ENCODE measurements at places on chromosomes 5 and 9.

GRCh38 chr9:4829969-4830368, 37.2 kb downstream of the RCL1 start:
- peaks cover 29% of the 10 kb centered on the region for H3K4me1 ChIP-seq
- H3K27ac ChIP-seq, result no peak overlapping the region
- no peak overlapping the region for H3K4me3 ChIP-seq
- no peaks in the 10 kb centered on the region for H3K27me3 ChIP-seq
- peaks cover 35% of the 10 kb centered on the region for H3K36me3 ChIP-seq

- H3K4me1 ChIP-seq, result no peaks in the 10 kb centered on the region
- no peak for DNase-seq
- H3K36me3 ChIP-seq, result no peaks in the 10 kb centered on the region
- no peak overlapping the region for H3K4me3 ChIP-seq
- no peak overlapping the region for H3K27ac ChIP-seq
Measured at GRCh38 chr5:121497176-121497575, 354.5 kb upstream of the FTMT start.

GRCh38 chr5:142819825-142820224, 49.6 kb downstream of the ARHGAP26 start:
- no peak for DNase-seq
- H3K4me3 ChIP-seq, result no peak overlapping the region
- peaks cover 6% of the 10 kb centered on the region for H3K36me3 ChIP-seq
- peaks cover 69% of the 10 kb centered on the region for H3K4me1 ChIP-seq
- no peaks in the 10 kb centered on the region for H3K27me3 ChIP-seq

DNA sequence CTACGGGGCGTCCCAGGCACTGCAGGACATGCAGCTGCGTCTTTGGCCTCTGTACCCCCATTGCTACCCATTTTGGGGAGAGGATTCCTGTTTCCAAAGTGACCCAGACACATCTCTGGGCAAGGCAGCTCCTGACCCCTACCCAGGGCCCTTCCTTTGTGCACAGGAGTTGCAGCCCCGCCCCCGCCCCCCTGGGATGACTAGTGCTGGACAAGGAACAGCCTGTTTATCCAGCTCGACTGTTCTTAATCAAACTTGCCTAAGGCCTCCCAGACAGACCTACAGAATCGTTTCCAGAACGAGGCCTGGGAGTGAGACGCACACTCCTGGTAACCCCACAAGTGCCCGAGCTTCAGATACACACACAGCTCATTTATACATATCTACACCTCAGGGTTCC, 13.2 kb downstream of the DIPK1B start:
- no peaks in the 10 kb centered on the region for H3K27me3 ChIP-seq
- H3K27ac ChIP-seq, result peak overlapping the region; percentile 97
- H3K36me3 ChIP-seq, result peaks cover 46% of the 10 kb centered on the region
- peaks cover 28% of the 10 kb centered on the region for H3K4me1 ChIP-seq
- H3K4me3 ChIP-seq, result peak overlapping the region; percentile 100
- DNase-seq, result no peak

GRCh38 chr9:93017621-93018020, 40.9 kb upstream of the SUSD3 start:
- H3K4me1 ChIP-seq, result peaks cover 27% of the 10 kb centered on the region
- peaks cover 56% of the 10 kb centered on the region for H3K36me3 ChIP-seq
- H3K4me3 ChIP-seq, result no peak overlapping the region
- no peaks in the 10 kb centered on the region for H3K27me3 ChIP-seq
- no peak for DNase-seq

DNA sequence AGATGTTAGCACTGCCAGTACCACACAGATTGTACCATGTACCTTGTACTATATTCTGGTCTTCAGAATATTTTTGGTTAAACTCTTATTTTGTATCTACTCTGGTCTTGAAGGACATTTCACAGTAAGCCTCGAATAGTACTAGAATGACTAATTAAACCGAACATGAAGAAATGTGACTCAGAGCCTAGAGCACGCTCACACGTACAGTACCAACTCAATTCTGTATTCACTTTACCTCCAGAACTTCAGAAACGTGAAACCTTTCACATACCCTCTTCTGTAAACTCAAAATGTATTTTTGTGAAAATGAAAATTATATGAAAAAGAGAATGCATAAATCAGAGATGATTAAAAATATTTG, 112.8 kb downstream of the MVB12B start:
- DNase-seq, result peak; percentile 32
- peak overlapping the region; percentile 42 for H3K27ac ChIP-seq
- H3K4me1 ChIP-seq, result peaks cover 19% of the 10 kb centered on the region
- H3K27me3 ChIP-seq, result no peaks in the 10 kb centered on the region
- no peaks in the 10 kb centered on the region for H3K36me3 ChIP-seq
- H3K4me3 ChIP-seq, result no peak overlapping the region

DNA sequence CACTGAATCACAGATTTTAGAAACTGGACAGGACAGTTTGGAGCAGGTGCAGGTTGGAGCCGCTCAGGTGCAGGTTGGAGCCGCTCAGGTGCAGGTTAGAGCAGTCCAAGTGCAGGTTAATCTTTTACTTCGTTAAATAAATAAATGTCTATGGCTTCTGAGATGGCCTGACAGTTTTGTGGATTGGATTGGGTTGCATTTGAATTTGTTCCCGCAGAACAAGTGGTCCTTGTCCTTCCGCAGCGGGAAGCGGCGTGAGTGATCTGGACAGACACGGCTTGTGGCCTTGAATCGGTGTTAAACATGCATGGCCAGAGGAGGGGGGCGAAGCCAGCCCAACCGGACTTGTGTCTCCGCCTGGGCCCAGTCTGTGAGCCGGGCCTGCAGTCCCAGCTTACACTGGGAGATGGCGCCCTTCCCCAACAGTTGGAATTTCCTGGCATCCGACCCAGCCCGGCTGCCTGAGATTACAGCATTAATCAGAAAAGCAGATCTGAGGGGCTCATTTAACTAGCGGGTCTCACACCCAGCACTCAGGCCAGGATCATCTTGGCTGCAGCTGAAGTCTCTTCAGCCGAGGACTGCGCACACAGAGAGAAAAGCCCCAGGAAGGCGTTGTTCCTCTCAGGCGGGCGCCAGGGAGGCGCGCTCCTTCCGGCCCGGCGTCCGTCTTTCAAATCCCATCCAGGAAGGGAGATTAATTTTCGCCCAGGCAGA, 1.5 kb upstream of the OLFM1 start:
- H3K4me1 ChIP-seq, result peaks cover 3% of the 10 kb centered on the region
- no peak overlapping the region for H3K27ac ChIP-seq
- DNase-seq, result peak; percentile 77
- H3K36me3 ChIP-seq, result no peaks in the 10 kb centered on the region
- peaks cover 36% of the 10 kb centered on the region for H3K27me3 ChIP-seq

DNA sequence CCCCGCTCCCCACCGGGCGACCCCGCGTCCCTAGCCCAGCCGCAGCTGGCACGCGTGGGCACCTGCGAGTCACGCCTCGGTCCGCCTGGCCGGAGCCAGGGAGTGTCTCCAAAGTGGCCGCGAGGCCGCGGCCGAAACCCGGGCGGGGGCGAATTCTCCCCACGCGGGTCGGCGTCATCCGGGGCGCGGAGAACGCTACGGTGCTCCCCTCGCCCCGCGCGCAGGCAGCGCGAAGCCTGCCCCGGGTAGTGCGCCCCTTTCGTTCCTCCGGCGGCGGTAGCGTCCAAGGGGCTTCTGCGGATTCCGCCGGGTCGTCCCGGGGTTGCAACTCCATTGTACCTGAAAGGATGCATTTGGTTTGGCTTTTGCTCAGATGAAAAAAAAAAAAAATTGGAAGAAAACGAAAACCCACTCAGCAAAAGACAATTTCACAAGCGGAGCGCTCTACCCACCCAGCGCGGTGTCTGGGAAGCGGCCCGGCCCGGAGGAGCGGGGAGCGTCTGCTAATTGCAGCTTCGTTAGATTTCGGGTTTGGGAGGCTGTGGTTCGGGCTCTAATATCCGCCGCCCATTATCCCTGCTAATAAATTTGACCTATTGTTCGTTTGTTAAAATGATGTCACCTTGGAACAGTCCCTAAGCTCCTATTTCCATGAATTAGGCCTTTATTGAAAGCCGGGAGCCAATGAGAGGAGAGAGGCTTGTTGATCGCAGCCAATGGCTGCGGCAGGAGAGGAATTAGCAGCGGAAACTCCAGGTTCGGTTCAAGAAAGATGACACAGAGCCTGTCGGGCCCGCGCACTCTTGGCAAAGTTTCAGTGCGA, at the start of gene TLX3:
TSS of gene TLX3 (plus strand) at position 796 of the 823 bp plus-strand sequence. CDS start 118 bp downstream, outside the sequence.
- DNase-seq, result peak; percentile 24
- H3K27me3 ChIP-seq, result peaks cover 59% of the 10 kb centered on the region
- no peak within 1 kb of the TSS for H3K4me3 ChIP-seq

DNA sequence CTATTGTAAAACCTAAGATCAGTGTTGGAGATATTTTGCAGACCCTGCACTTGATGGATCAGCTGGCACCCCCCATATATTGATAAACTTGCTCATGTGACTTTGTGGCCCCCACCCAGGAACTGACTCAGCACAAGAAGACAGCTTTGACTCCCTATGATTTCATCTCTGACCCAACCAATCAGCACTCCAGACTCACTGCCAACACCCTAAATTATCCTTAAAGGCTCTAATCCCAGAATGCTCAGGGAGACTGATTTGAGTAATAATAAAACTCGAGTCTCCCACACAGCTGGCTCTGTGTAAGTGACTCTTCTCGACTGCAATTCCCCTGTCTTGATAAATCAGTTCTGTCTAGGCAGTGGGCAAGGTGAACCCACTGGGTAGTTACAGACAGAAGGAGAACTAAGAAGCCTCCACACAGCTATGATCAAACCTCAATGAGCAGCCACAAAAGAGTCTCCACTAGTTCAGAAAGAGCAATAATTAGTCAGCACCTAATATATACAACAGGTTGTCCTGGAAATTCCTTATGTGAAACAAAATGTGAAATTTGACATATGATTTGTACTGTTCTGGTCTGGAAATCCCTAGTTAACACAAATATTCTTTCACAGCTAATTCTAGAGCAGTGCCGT, 52.2 kb downstream of the ACTL7B start:
- no peak overlapping the region for H3K4me3 ChIP-seq
- H3K4me1 ChIP-seq, result no peaks in the 10 kb centered on the region
- DNase-seq, result no peak
- no peak overlapping the region for H3K27ac ChIP-seq

DNA sequence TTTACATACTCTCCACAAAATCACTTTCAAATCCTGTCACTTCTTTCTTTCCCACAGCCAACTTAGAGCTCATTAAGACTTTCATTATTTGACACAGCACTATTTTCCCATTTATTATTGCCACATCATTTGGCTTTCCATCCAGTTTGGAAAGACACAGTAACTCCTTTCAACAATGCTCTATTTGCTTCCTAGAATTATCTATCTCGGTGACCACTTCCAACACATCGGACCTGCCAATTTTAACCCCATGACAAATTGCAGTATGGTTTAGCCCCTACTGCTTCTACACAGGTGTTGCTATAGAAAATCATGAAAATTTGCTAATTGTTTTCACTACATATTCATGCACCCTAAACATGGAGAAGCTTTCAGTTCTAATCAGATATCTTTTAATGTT, 190.6 kb upstream of the COX7C start:
- no peaks in the 10 kb centered on the region for H3K4me1 ChIP-seq
- no peak overlapping the region for H3K4me3 ChIP-seq
- peaks cover 6% of the 10 kb centered on the region for H3K27me3 ChIP-seq
- DNase-seq, result no peak
- no peaks in the 10 kb centered on the region for H3K36me3 ChIP-seq
- no peak overlapping the region for H3K27ac ChIP-seq

DNA sequence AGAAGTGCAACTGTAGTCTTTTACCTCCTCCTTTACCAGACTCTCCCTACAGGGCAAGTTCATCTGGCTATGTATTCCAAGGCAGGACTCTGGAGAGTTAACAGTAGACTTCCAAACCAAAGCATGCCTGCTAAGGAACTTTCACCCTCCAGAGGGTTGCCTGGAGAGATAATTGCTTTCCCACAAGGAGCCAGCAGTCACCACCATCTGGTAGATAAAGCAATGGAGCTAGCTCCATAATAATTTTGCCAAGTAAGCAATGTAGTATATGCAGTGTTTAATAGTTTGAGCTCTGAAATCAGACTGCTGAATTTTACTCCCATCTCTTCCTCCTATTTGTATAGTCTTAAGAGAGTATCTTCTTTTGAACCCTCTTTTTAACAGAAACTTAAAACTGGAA, 566.8 kb upstream of the PTGER4 start:
- H3K4me3 ChIP-seq, result no peak overlapping the region
- peaks cover 6% of the 10 kb centered on the region for H3K27me3 ChIP-seq

- DNase-seq, result peak; percentile 34
- no peaks in the 10 kb centered on the region for H3K4me1 ChIP-seq
- peaks cover 10% of the 10 kb centered on the region for H3K27me3 ChIP-seq
- H3K36me3 ChIP-seq, result no peaks in the 10 kb centered on the region
- H3K27ac ChIP-seq, result no peak overlapping the region
Measured at GRCh38 chr9:121674952-121675351, 23.5 kb downstream of the DAB2IP start.

- H3K4me1 ChIP-seq, result no peaks in the 10 kb centered on the region
- DNase-seq, result no peak
- H3K36me3 ChIP-seq, result no peaks in the 10 kb centered on the region
- no peak overlapping the region for H3K27ac ChIP-seq
Measured at GRCh38 chr5:155923784-155924183, 403.2 kb upstream of the SGCD start.

- H3K4me3 ChIP-seq, result no peak overlapping the region
- no peaks in the 10 kb centered on the region for H3K4me1 ChIP-seq
- no peak for DNase-seq
- H3K36me3 ChIP-seq, result no peaks in the 10 kb centered on the region
Measured at GRCh38 chr9:106146066-106146840, 451.9 kb downstream of the TMEM38B start.

GRCh38 chr9:110650261-110650660, 18.3 kb upstream of the MUSK start:
- H3K27me3 ChIP-seq, result no peaks in the 10 kb centered on the region
- H3K27ac ChIP-seq, result no peak overlapping the region
- no peak for DNase-seq
- H3K36me3 ChIP-seq, result no peaks in the 10 kb centered on the region
- H3K4me3 ChIP-seq, result no peak overlapping the region

DNA sequence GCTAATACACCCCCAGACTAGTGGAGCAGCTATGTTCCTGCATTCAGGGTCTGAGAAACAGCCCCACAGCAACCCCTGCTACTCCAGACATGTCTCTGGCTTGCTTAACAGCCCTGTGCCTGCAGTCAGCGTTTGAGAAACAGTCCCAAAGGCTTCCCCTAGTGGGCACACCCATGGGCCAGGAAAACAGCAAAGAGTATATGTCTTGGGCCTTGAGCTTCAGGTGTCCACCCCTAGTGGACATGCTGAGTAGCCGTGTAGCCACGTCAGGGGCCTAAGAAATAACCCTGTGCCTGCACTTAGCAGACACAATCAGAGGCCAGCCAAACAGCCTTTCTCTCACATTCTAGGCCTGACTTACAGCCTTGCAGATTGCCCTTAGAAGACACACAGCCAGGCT, 698.6 kb downstream of the PTPRD start:
- DNase-seq, result no peak
- H3K36me3 ChIP-seq, result no peaks in the 10 kb centered on the region
- H3K27me3 ChIP-seq, result no peaks in the 10 kb centered on the region
- no peaks in the 10 kb centered on the region for H3K4me1 ChIP-seq
- no peak overlapping the region for H3K4me3 ChIP-seq

DNA sequence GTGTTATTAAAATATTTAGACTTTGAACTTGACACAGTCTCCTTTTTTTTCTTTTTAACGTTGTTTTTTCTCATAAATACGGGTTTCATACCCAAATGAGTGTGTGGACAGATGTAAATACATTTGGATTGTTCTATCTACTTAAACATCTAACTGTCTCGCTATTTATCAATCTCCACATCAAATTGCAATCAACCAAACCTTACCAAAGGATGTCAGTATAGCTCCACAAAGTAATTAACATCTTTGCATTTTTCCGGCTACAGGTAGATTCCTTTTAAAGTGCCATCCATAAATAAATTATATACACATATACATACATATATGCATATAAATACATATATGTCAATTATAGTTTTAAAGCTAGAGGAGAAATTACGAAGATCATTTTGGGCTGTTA, 705 bp upstream of the CDH10 start:
- DNase-seq, result no peak
- H3K27me3 ChIP-seq, result no peaks in the 10 kb centered on the region
- H3K27ac ChIP-seq, result no peak overlapping the region
- H3K4me1 ChIP-seq, result no peaks in the 10 kb centered on the region
- no peaks in the 10 kb centered on the region for H3K36me3 ChIP-seq

Measured in activated CD4-positive, alpha-beta T cell treated with anti-CD3 and anti-CD28 coated beads for 36 hours (primary cell).